Natural killer cell treated with Interleukin-12 subunit alpha and Interleukin-12 subunit beta and Interleukin-15 and Interleukin-18, amount 100 ng/mL, for 72 hours (primary cell): ENCODE measurements at places on chromosomes 11 and 22. TPM values are rescaled to one million over a fixed set of nuclear protein-coding genes. Genes with fewer than 3 reads are reported as not detected.

ARHGEF17 gene
- total RNA-seq: 0.95 TPM

DNA sequence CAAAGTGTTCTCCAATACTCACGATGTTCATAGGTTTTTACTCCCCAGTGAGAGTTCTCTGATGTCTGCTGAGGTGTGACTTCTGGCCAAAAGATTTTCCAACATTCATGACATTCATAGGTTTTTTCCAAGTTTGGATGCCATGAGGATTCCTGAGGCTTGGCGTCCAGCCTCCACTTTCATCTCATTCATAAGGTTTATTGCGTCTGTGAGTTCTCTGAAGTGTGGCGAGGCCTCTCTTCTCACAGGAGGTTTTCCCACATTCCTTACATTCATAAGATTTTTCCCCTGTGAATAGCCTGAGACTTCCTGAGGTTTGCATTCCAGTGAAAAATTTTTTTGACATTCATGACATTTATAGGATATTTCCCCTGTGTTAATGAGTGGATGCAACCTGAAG lies 1014.1 kb downstream of the LRRC4C start:
- no peak for DNase-seq

MTNR1B gene
- 0.36 TPM for total RNA-seq

CARNS1 gene
- total RNA-seq: 2.3 TPM

GPR83 gene
- total RNA-seq: 0.31 TPM

CAVIN3 gene
- 0.78 TPM for total RNA-seq

- peak; percentile 90 for DNase-seq
Measured at GRCh38 chr22:35380537-35381423, at the start of gene HMOX1. Gene HMOX1, plus strand, starts transcription at chr22:35381096. Its CDS starts 78 bp downstream, at chr22:35381174.

GRCh38 chr11:128404437-128404836 lies 182.9 kb downstream of the ETS1 start:
- no peak for DNase-seq

- DNase-seq: no peak
Measured at GRCh38 chr11:10973416-10973815, 115.6 kb upstream of the ZBED5 start.

LYVE1 gene
- not detected for total RNA-seq

GRCh38 chr11:116454951-116455350 lies 317.8 kb downstream of the BUD13 start:
- no peak for DNase-seq

GRCh38 chr11:73528483-73529203 lies 69.3 kb downstream of the FAM168A start:
- DNase-seq: no peak

DNA sequence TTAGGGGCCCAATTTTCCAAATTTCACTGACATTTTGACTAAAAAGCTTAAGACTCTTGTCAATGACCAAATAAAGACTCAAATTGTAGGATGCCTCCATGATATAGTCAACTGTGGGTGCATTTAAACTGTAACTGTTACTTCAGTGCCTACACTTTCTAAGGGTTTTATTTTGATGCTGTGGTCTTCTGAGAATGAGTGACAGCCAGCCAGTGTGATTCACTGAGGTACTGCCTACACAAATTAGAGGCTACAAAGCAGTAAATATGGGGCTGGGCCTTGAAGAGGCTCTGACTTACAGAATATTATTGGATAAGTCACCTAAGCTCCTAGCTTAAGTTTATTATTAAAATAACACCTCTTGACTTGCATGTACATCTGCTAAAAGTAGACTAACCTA lies 210.6 kb downstream of the SWAP70 start:
- no peak for DNase-seq

FADD gene
- total RNA-seq: 30.9 TPM

ZNF280A gene
- not detected for total RNA-seq

DNA sequence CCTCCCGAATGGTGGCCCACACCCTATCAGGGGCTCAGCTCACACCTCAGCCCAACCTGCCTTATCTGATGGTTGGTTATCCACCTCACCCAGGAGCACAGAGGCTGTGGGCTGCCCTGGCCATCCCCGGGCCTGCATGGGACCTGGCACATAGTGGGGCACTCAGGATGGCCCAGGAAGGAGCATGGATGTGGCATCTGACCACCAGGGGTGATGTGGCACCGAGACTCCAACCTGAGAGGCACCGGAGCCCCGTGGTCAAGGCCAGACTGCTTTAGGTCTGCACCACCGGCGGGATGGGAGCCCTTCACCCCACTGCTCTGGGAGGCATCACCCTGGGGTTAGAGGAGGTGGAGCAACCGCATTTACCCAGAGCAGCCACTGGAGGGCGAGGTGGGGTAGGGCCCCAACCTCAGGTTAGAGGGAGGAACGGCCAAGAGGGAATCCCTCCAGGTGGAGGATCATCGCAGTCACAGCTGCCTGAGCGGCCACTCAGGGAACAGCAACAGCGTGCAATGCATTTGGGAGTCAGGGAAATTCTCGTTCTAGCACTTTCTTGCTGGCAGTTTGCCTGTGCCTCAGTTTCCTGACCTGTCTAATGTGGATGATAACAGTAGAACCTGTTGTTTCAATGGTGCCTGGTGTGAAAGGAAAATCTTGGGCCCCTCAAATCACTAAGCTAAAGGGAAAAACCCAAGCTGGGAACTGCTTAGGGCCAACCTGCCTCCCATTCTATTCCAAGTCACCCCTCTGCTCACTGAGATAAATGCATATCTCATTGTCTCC lies 52.9 kb upstream of the CARS1 start:
- peak; percentile 73 for DNase-seq

- DNase-seq: no peak
Measured at GRCh38 chr11:130634961-130635473, 186.6 kb downstream of the ADAMTS15 start.

PGA5 gene
- not detected for total RNA-seq
